Stimulated activated naive CD4-positive, alpha-beta T cell (primary cell): ENCODE measurements at places on chromosomes 5 and 9.

DNA sequence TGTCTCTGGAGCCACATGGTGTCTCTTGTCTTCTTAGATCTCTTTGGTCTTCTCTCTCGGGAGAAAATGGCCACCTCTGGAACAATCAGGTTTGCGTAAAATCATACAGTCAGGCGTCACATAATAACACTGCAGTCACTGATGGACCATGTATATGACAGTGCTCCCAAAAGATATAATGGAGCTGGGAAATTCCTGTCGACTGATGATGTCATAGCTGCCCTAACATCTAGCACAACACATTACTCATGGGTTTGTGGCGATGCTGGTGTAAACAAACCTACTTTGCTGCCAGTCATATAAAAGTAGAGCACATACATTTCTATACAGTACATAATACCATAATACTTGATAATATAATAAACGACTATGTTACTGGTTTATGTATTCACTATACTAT, 30.1 kb upstream of the RAI14 start:
- no peak for DNase-seq

GRCh38 chr5:34706084-34706483, 50.0 kb downstream of the RAI14 start:
- DNase-seq, result no peak

- DNase-seq, result no peak
These were observed 16.1 kb downstream of the C9orf50 start for GRCh38 chr9:129604766-129605163.

GRCh38 chr9:9998491-9999287, 614.1 kb downstream of the PTPRD start:
- DNase-seq, result no peak

- DNase-seq, result no peak
These were observed 25.1 kb downstream of the TRIO start for GRCh38 chr5:14168144-14168792.

DNA sequence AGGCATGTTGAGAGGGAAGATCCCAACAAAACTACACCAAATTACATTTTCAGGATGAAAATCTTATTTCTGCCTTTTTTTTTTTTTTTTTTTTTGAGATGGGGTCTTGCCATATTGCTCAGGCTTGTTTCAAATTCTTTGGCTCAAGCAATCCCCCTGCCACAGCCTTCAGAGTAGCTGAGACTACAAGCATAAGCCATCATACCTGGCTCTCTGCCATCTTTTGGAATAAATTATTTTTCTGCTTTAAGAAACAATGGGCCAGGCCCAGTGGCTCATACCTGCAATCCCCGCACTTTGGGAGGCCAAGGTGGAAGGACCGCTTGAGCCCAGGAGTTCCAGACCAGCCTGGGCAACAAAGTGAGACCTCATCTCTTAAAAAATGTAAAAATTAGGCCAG, 14.3 kb downstream of the AFF4 start:
- DNase-seq, result no peak

DNA sequence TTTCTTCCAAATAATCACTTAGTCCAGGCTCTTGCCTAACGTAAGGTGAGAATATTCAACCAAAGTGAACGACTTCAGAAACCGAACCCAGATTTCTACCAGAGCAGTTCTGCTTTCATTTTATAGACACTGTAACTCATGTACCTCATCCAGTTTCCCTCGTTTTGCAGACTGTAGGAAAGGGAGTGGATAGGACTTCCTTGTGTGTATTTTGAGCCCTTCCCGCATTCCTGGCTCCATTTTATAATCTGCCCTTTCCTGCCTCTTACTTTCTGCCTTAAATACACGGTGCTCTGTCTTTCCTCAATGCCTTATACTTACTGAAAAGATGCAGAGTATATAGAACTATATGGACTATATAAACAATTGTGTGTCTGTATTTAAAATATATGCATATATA, 20.8 kb downstream of the MINAR2 start:
- no peak for DNase-seq

GRCh38 chr5:10102706-10103497, 146.8 kb downstream of the ATPSCKMT start:
- DNase-seq, result no peak

DNA sequence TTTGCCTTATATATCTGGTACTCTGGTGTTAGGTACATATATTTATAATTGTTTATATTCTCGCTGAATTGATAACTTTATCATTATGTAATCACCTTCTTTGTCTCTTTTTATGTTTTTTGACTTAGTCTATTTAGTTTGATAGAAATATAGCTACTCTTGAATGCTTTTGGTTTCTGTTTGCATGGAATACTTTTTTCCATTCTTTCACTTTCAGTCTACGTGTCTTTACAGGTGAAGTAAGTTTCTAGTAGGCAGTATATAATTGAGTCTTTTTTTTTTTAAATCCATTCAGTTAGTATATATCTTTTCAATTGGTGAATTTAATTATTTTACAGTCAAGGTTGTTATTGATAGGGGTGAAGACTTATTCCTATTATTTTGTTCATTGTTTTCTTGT, 131.7 kb downstream of the PSAT1 start:
- DNase-seq, result no peak

DNA sequence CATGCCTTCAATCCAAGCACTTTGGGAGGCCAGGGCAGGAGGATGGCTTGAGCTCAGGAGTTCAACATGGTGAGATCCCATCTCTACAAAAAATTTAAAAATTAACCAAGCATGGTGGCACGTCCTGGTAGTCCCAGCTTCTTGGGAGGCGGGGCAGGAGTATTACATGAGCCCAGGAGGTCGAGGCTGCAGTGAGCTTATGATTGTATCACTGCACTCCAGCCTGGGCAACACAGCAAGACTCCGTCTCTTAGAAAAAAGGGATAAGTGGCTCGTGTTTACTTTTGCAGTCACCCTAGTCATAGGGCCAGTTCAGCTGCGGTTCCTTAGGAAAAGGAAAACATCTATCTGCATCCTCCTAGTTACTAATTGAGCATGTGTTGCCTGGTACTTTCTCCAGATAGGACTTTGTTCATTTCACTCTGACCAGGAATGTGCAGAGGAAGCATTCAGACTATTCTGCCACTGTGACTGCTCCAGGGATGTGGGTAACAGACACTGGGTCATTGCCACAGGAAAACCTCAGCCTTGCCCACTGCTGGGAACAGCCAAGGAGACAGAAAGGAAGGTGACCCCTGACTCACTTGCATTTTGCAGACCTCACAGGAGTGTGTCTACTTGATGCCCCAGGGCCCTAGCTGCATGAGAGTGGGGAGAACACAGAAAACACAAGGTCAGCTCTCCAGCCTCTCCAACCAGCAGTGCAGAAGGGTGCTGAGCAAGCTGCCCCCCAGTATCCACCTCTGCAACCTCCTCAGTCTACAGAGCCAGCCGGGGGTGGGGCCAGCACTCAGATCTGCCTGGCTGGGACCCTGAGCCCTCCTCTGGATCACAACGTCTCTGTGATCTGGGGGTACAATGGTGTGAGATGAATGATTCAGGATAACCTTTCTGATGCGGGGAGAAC, 33.9 kb upstream of the ALDH1B1 start:
- DNase-seq, result no peak

- no peak for DNase-seq
These were observed 13.8 kb upstream of the ZNF300 start for GRCh38 chr5:150918613-150919012.

- DNase-seq, result no peak
These were observed 822 bp downstream of the RASEF start for GRCh38 chr9:83061990-83062650.

- DNase-seq, result no peak
These were observed 213.4 kb downstream of the ATPSCKMT start for GRCh38 chr5:10036136-10036815.

- no peak for DNase-seq
These were observed 291.8 kb downstream of the SLIT3 start for GRCh38 chr5:169009123-169009522.

GRCh38 chr5:93789173-93790067, 48.0 kb upstream of the POU5F2 start:
- no peak for DNase-seq

- no peak for DNase-seq
These were observed 70.7 kb downstream of the GCNT1 start for GRCh38 chr9:76529653-76530052.
